ENCODE measurements at places on chromosomes 5 and 9.

GRCh38 chr9:76620996-76621395 lies 143.2 kb upstream of the PCA3 start:
- DNase-seq: no peak

- DNase-seq: no peak
Measured at GRCh38 chr5:68884883-68885282, 208.9 kb upstream of the SLC30A5 start.

GRCh38 chr5:177297922-177298321 lies 5.6 kb downstream of the RAB24 start:
- DNase-seq: no peak

GRCh38 chr5:6649186-6649585 lies 15.9 kb downstream of the SRD5A1 start:
- no peak for DNase-seq

GRCh38 chr5:169289520-169289919 lies 11.4 kb downstream of the SLIT3 start:
- DNase-seq: no peak

DNA sequence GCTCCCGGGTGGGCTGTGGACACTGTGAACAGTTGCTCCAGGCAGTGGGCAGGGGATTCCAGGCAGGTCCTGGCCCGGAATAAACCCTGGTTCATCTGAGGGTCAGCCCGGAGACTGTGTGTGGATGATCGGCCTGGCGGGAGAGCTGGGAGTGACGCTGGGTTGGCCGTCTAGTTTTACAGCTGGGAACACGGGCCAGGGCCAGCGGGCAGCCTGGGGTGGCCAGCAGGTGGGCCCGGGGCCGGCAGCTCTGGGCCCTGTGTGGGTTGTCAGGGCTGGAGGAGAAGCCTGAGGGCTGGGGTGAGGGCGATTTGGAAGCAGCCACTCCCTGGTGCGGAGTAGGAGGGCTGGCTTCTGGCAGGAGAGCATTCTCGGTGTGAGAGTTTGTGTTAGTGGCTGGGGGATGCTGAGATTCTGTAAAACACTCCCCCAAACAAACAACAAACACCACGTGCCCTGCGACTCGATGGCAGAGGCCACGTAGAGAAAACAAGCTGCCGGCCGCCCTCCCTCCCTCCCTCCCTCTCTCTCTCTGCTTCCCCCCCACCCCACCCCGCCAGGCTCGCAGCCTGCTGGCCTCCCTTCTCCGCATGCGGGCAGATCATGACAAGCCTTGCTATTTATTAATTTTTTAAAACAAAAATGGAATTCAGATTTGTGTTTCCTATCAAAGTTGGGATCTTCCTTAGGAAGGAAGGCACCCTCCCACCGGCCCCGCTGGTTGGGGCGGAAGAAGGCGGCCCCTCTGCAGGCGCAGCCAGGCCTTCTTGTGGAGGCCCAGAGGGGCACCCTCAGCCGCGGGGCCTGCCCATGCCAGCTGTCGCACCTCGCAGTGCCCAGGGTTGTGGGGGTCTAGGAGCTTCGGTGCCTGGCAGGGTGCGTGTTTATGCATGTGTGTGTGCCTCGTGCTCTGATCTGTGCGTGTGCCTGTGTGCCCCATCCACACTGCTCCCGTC lies 49.5 kb downstream of the RXRA start:
- DNase-seq: peak; percentile 68

DNA sequence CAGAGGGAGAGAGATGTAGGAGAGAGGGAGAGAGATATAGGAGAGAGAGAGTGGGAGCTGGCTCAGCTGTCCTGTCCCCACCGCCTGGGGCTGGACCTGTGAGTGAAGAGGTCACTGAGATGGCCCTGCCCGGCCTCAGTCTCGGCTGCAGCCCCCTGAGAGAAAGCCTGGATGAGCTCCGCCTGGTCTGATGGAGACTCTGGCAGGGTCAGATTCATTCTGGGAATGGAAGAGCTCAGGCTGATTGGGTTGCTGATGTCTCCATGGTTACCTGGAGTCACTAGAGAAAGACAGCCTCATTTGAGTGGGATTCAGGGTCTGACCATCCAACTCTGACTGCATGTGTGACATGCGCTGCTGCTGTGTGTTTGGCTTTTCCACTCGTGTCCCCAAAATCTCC lies 27.1 kb upstream of the SEMA4D start:
- DNase-seq: no peak

- no peak for DNase-seq
Measured at GRCh38 chr9:4073371-4073770, 226.5 kb downstream of the GLIS3 start.

DNA sequence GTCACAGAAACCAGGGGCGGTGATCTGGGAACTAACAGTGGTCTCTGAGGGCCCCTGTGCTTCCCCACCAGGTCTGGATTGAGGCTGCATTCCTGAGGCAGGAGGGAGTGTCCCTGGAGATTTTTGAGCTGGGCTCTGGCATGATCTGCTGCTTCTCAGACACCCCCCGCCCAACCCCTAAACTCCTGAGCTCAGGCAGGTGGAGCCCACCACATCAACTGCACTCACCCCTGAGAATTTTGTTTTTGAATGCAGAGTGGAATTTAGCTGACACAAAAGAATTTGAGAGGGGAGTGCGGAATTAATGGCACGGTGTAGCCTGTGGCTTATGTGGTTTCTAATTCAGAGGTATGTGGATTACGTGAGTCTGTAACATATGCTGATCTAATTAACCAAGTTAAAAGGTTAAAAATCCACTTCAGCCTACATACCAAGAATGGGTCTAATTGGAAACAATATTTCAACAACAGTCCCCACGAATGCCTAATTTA lies 23.9 kb upstream of the CTSL start:
- no peak for DNase-seq

DNA sequence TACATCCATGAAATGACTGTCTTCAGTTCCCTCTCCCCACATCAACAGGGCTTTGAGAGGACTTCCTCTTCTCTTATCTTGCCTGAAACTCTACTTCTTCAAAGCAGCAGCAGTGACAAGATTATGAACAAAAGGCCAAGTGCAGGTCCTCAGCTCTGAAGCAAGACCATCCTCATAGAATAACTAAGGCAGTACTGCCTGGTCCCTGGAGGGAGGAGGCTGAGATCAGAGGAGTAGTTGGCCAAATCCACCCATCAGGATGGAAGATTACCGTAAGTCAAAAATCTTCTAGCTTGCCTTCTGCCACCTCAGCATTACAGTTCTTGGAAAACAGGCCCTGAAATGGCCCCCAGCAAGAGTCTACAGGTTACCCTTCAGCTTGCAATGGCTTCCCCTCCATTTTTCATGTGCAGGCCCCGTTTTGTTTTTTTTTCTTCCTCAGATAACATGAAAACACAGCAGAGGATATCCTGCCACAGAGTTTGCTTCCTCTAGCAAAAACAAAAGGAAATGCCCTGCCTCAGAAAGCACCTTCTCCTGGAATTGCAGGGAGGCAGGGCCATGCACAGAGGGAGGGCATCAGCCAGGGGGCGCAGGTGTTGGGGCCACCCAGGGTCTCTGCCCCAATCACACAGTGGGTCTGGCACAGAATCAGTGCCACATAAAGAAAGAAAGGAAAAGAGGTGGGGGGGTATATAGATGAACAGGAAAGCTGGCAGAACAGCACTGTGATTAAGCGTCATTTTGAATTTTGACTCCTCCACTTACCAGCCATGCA lies 40.0 kb downstream of the KLHL3 start:
- DNase-seq: no peak

DNA sequence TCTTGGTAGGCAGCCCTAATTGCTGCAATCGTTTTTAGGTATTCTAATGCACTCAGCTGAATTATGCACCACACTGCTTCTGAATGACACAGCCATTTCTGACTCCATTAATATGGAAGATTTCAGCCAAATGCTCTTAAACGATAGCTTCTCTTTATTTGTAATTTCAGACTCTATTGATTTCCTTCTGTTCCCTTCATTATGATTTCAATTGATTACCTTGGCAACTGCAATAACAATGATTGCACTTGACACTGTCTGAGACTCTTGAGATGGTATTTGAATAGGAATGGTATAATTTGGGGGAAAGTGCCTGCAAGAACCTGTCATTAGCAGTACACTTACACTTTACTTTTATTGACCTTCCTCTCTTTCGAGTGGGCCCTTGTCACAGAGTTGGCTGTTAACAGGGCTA lies 296.1 kb upstream of the DMAC1 start:
- DNase-seq: no peak

DNA sequence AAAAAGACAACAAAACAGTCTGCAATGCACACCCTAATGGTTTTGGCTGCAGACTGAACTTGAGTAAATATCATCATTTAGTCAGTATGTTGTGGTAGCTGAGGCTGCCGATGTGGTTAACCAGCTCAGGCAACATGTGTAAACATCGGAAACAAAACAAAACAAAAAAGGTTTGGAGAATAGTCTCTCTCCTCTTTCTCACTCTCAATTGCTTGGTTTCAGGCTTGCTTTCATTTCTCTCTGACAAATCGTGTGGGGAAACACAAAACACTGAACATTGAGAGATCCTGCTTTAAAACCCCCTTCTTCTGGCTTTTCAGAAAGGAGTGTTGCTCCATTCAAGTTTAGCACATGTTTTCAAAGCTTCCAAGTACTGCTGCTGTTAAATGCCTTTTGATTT lies 453.3 kb downstream of the BNC2 start:
- peak; percentile 54 for DNase-seq

DNA sequence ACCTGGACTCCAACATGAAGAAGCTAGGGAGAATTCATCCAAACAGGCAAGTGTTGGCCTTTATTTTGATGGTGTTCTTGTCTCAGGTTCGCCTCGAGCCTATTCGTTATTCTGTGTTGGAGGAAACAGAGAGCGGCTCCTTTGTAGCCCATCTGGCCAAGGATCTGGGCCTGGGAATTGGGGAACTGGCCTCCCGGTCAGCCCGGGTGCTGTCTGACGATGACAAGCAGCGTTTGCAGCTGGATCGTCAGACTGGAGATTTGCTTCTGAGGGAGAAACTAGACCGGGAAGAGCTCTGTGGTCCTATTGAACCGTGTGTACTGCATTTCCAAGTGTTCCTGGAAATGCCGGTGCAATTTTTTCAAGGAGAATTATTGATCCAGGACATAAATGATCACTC lies 367 bp downstream of the PCDHB4 start:
- DNase-seq: no peak

DNA sequence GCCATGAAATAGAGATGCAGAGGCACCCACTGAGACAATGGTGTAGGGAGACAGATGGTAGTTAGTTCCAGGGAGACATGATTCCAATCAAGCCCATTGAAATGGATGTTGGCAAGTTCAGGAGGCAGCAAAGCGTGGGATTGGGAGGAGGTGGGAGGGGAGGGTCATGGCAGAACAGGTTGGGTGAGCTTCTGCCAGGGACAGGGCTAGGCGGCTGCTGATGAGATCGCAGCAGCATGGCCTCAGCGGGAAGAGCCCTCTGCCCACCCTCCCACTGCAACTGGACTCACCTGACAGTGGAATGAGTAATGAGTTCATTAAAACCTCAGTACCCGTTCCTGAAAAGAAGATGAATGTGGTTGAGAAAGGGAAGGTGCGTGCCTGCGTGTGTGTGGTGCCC lies 418.2 kb downstream of the CDK5RAP2 start:
- no peak for DNase-seq

DNA sequence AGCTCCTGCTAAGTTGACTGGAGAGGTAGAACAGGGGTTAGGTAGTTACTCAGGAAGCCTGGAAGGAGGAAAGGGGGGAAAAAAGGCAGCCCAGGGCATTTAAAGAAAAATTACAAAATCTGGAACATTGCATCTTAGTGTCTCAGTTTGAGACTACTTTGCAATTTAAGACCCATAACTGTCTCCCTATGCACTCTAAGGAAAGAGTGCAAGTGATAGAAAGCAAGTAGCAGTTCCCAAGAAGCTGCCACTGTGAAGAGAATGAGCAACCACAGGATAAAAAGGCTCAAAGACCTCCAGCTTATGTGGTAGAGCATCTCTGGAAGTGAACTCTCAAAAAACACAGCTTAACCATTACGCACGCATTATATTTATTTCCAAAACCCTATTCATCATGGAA lies 141.8 kb downstream of the SLCO4C1 start:
- DNase-seq: no peak

DNA sequence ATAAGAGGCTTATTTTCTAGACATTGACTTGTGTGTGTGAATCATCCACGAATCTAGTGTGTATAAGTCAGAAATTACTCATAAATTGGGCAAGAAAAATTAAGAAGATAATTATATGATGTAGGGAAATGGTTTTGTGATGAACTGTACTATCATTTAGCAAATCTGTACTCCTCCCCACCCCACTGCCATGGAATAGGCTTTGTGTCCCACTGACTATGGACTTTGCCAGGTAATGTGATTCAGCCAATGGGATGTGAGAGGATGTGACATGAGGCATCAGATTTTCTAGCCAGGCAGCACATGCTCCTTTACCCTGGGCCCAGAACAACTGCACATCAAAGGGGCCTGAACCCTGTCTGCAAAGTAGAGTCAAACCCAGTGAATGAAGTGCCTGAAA lies 406.6 kb downstream of the CTNND2 start:
- DNase-seq: no peak

DNA sequence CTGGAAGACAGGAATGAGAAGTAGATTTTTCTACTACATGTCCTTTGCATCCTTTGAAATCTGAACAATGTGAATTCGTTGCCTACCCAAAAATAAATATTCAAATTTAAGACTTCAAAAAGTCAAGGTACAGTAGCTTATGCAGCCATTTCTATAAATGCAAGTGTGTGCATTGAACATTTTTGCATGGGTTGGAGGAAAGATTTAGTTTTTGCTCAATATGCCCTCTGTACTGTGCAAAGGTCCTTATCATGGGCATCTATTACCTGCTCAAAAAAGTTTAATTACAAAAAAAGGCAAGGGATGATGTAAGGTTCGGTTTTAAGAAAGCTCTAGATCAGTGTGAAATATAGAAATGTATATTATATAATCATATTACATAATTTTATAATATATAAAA lies 22.6 kb downstream of the AKNA start:
- no peak for DNase-seq

DNA sequence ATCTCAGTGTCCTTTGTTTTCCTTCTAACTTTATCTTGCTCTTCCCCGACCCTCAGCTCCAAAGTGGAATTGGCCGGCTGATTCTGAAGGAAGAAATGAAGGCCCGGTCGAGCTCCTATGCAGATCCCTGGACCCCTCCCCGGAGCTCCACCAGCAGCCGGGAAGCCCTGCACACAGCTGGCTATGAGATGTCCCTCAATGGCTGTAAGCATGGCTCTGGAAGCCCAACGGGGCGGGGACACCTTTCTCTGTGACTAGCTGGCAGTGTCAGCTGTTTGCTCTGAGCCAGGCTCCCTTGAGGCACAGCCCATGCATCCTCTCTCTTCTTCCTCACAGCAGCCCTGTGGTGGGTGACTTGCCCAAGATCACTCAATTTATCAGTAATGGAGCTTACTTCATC lies 23.9 kb upstream of the AFAP1L1 start:
- no peak for DNase-seq

- DNase-seq: no peak
Measured at GRCh38 chr9:79524266-79524665, 47.5 kb upstream of the TLE4 start.

GRCh38 chr9:16417749-16418148 lies 452.7 kb downstream of the BNC2 start:
- no peak for DNase-seq

- DNase-seq: no peak
Measured at GRCh38 chr5:36839489-36840476, 36.8 kb upstream of the NIPBL start.
